ENCODE measurements at places on chromosomes 5 and 9. TPM values are rescaled to one million over a fixed set of nuclear protein-coding genes. Genes with fewer than 3 reads are reported as not detected.

GRCh38 chr5:73116506-73116905 is 3.9 kb upstream of the TMEM171 start:
- peaks cover 37% of the 10 kb centered on the region for H3K27me3 ChIP-seq
- no peak for DNase-seq
- H3K36me3 ChIP-seq, result no peaks in the 10 kb centered on the region
- H3K27ac ChIP-seq, result no peak overlapping the region
- H3K4me3 ChIP-seq, result no peak overlapping the region
- H3K4me1 ChIP-seq, result peaks cover 40% of the 10 kb centered on the region

DNA sequence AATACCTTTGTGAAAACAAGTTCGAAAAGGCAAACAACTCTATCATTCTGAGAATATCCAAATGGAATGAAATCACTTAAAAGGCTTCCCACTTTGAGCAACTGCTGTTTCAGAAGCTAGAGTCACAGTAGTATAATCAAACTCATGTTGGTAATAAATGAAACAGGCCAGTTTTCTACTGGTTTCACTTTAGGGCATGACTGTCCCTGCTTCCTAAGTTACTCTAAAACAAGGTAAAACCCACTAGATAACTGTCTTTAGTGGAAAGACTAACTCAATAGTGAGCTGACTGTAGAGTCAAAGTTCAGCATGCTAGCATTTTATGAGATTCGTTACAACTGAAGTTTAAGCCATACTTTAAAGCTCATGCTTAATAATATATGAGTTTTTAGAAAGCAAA is 6.0 kb downstream of the CDC26 start:
- H3K27ac ChIP-seq, result no peak overlapping the region
- no peak for DNase-seq
- no peak overlapping the region for H3K4me3 ChIP-seq
- peaks cover 16% of the 10 kb centered on the region for H3K36me3 ChIP-seq
- H3K27me3 ChIP-seq, result no peaks in the 10 kb centered on the region

The CYFIP2 gene
- 88.5 TPM for total RNA-seq

DNA sequence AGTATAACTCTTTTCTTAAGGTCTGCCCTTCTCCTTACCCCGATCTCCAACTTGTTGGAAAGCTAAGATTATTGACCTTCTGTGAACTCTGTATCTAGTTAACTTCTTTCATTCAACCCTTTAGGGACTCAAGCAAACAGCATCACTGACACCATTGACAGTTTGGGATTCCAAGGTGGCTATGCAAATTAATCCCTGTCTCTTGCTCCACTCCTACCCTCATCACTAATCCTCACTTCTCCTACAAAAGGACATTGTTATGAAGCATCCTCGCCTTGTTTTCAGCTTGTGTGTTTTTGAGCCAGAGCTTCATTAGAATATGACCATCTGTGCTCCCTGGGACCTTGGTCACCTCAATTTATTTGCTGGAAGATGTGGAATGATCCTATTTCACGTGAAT is 337.9 kb downstream of the PDE4D start:
- no peaks in the 10 kb centered on the region for H3K27me3 ChIP-seq
- no peaks in the 10 kb centered on the region for H3K36me3 ChIP-seq
- H3K27ac ChIP-seq, result no peak overlapping the region
- H3K4me1 ChIP-seq, result peaks cover 2% of the 10 kb centered on the region
- DNase-seq, result no peak
- no peak overlapping the region for H3K4me3 ChIP-seq

- peak overlapping the region; percentile 90 for H3K27ac ChIP-seq
- no peaks in the 10 kb centered on the region for H3K27me3 ChIP-seq
- no peak for DNase-seq
- H3K4me3 ChIP-seq, result peak overlapping the region; percentile 93
- peaks cover 34% of the 10 kb centered on the region for H3K4me1 ChIP-seq
- peaks cover 14% of the 10 kb centered on the region for H3K36me3 ChIP-seq
Observed at GRCh38 chr5:83475391-83475863, 3.9 kb downstream of the VCAN start.
